AG10803 (cell line): ENCODE measurements at places on chromosomes 7 and 10.

- no peak for DNase-seq
These were observed 8.6 kb downstream of the FBXW4 start for GRCh38 chr10:101686133-101686925.

GRCh38 chr7:26070290-26070689, 81.7 kb upstream of the NFE2L3 start:
- no peak for DNase-seq

DNA sequence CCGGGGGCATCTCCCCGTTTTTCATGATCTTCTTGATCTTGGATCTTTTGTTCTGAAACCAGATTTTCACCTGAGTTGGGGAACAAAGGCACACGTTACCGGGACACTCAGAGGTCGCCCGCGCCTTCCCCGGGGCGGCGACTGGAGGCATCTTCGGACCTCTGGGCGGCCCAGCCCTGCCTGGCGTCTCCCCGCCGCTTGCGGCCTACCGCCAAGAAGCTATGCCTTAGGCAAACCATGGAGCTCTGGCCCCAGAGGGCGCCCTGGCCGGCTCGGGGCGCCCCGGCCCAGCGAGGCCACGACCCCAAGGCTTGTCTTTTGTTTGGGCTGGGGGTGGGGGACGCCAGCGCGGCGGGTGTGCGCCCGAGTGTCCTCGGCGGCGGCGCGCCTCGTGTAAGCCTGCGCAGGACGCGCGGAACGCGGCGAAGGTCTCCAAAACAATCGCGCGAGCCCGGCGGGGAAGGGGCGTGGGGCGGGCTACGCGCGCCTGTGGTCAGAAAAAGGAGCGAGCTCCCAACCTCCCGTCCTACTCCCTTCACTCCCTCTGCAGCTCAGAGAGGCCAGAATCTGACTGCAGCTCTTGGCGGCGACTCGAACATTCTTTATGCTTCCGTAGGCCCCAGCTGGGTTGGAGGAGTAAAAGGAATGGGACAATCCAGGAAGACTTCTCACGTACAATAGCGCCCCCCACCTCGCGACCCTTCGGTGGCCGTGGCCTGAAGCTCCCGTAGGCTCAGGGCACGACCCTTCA, 3.5 kb downstream of the DLX5 start:
- DNase-seq = no peak

DNA sequence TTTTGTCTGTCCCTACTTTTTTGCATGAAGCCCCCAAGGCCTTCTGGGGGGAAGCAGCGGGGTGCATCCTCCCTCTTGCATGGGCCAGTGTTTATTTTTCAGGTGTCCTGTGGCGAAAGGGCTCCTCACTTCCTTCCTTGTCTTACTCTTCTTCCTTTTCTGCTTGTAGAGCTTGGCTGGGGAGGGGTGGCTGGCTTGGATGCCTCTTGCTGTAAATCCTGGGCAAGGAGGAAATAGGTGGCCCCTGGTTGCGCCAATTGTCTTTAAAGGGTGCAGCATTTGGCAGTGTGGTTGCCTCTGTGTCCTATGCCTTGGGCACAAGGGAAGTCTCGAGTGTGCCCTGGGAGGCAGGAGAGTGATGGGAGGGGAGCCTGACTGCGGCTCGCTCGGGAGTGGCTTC, 95.0 kb downstream of the SH2D4B start:
- no peak for DNase-seq

DNA sequence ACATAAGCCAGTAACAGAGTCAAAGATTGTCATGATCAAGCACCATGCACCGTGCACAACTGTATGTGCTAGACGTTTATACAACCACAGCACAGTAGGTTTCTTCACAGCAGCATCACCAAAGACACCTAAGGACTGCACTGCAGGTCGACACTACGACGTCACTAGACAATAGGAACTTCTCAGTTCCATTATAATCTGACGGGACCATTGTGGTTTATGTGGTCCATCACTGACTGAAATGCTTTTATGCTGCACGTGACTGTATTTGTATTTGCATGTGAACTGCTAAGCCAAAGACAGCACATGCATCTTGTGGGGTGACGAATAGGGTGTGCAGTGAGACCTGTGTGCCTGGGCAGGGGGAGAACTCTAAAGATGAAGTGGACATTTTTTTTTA, 164.9 kb downstream of the PARD3 start:
- DNase-seq = no peak

DNA sequence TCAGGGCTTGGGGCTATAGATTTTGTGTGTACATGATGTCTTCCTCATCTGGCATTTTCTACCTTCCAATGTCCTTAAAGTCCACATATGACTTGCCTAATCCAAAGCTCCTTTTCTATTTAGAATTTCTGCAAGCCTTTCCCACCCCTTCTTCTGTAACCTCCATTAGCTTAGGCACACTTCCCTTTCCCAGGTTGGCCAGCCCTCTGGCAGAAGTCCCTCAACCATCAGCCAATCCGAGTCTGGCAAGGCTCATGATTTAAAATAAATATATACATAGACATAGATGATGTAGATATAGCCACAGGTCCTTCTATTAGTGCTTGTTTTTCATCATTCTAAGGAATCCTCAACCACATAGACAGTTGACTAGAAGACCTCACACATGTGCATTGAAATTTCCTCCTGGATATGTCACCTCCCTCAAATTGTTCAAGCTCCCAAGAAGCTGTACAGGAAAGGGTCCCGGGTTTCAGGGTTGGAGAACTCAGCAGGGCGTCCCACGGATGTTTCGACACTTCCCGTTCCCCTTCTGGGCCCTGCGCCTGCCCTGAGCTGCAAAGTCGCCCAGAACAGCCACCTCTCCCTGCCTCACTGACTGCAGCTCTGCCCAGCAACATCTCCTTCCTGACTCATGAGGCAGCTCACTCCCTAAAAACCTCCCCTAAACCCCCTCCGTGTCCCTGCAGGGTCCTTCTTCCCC, 20.4 kb upstream of the PIK3AP1 start:
- DNase-seq = no peak

DNA sequence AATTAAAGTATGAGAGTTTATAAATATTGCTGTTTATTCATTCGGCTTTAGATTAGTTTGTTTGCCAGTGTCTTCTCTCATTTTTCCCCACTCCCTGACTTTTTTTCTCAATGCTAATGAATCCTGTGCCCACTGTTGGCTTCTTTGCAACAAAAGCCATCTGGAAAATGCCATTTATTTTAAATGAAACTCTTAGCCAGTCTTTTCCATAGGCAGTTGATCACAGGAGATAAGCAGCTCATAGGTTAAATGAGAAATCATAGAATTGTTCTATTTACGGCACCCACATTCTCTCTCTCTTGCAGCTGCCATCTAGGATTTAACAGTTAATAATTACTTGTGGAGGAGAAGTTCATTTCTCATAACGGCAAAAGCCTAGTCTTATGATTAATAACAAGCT, 249.3 kb upstream of the POM121L12 start:
- no peak for DNase-seq

- DNase-seq = peak; percentile 58
These were observed 516.7 kb upstream of the CELF2 start for GRCh38 chr10:10500937-10501336.

GRCh38 chr10:33859319-33860022, 525.0 kb upstream of the NRP1 start:
- peak; percentile 22 for DNase-seq

DNA sequence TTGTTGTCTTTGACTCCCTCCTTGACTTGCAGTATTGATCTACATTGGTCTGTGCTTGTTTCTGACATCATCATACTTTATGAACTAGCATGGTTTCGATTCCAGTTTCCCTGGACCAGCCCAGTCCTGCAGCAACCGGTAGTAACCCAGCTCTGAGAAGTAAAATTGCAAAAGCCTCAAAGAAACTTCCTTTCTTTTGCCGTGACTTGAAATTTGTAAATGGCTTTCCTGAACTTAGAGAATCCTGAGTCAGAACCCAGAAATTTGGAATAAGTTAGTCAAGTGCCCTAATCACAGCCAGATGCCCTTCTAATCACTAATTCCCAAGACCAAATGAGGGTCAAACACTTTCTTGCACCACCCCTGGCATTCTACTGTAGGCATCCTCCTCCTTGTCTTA, 15.0 kb downstream of the TAS2R60 start:
- DNase-seq = peak; percentile 91

DNA sequence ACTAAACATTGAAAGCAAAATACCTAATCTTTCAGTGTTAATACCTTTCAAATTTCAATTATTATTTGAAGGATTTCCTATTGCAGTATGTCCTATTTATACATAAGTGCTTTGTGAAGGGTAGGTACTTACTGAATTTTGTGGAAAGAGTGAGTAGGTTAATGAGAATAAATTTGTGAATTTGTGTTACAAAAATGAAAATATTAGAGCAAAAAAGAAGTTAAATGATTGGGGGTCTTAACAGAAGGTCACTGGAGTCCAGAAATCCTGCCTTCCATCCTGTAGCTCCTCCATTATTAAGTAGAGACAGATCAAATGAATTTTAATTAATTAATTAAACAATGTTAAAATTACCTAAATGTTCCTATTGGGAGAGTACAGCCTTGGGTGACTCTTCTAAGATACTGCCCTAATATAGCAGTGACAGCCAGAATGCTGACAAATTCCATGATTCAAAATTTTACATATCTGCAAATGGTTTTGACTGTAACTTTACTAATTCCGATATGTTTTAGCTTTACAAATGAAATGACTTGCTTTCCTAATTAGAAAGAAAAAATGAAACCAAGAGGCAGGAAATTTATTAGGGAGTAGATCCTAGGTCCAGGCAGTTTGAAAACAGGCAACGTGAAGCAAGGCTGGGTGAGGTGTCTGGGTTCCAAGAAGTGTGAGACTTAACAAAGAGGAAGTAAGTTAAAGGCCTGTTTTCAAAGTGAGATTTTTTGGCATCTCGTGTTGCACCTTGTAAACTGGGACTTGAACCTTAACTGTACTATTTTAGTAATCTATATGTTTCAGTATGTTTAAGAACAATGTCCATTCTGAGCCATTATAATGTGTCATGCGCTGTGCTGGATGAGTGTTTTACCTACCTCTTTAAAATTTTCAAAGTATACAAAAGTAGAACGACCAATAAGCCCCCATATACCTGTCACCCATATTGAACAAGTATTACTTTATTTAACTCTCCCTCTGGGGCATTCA, 1.5 kb downstream of the PIK3CG start:
- no peak for DNase-seq

DNA sequence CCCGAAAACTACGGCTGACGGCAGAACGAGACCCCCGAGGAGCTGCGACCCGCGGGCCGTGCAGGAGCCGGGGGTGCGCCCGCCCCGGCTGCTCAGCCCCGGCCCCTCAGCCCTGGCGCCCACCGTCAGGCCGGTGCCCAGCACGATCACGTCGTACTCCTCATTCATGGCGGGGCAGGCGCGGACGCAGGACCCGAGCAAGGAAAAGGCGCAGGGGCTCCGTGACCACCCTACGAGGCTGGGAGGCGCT, 218 bp downstream of the GDI2 start:
- DNase-seq = no peak

GRCh38 chr7:35353481-35353880, 99.6 kb upstream of the TBX20 start:
- no peak for DNase-seq

- peak; percentile 34 for DNase-seq
These were observed 10.8 kb upstream of the CSGALNACT2 start for GRCh38 chr10:43127442-43127841.

GRCh38 chr10:116694243-116694926, 48.0 kb downstream of the HSPA12A start:
- no peak for DNase-seq

- DNase-seq = no peak
These were observed 176.8 kb upstream of the AHR start for GRCh38 chr7:17121671-17122070.

- DNase-seq = no peak
These were observed 280.8 kb downstream of the DPP6 start for GRCh38 chr7:154332811-154333580.

DNA sequence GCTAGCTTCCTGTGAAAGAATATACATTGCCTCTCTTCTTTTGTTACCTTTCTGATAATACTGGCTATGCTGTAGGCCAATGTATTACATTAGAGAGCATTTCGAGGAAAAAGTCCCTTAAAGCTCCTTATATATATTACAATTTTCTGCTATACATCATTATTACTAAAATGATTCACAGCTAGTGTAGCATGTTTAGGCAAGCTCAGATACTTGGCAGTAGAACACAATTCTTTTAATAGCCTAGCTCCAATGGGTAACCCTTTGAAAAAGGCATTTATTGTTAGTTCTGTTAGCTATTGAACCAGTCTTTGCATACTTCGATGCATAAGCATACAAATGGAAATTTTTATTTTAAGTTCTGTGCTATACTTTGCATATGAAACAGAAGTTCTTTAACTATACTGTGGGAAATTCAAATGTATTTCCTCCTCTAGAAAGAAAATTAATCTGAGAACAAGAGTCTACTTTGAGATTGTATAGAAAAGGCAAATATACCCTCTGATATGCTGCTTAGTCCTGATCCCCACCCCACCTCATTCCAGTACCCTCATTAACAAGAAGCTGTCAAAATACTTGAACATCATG, 55.6 kb upstream of the SKAP2 start:
- DNase-seq = no peak

DNA sequence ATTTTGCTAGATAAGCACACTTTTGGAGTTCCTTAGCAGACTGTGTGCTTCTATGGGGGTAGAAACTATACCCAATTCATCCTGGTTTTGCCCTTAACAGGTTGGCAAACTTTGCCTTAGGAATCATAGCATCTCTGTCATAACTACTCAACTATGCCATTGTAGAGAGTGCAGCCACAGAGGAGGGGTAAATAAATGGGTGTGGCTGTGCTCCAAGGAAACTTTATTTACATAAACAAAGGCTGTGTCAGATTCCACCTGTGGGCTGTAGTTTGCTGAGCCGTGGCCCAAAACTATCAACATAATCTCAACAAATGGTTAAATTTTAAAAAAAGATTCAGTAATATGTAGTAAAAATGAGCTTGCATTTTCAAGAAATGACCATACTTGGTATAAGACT, 51.6 kb upstream of the LAMB1 start:
- DNase-seq = no peak

- no peak for DNase-seq
These were observed 21.0 kb downstream of the CFAP58 start for GRCh38 chr10:104374591-104374990.

DNA sequence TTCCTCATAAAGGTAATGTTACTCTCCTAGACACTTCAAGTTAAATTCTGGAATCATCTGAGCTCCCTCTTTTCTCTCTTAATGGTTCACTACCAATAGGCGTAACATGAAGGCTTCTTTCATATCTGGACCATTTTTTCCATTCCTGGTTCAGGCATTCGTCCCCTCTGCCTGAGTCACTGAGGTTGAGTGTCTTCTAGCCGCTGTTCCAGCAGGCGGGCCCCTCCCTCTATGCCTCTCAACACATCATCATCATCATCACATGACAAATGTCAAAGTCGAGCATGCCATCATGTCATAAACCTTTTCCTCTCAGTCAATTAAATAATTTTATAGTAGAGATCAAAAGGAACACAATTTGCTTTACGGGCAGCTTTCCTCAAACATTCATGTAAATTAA, 168.9 kb upstream of the ASAH2 start:
- DNase-seq = no peak

- no peak for DNase-seq
These were observed 4.8 kb downstream of the PTF1A start for GRCh38 chr10:23196915-23197314.

- DNase-seq = no peak
These were observed 101.6 kb downstream of the PRTFDC1 start for GRCh38 chr10:24850727-24851296.
